NCI-H524 (cell line): ENCODE measurements at places on chromosomes 3 and 15.

GRCh38 chr3:111070772-111071256 lies 802 bp upstream of the NECTIN3 start:
- peak; percentile 91 for DNase-seq

DNA sequence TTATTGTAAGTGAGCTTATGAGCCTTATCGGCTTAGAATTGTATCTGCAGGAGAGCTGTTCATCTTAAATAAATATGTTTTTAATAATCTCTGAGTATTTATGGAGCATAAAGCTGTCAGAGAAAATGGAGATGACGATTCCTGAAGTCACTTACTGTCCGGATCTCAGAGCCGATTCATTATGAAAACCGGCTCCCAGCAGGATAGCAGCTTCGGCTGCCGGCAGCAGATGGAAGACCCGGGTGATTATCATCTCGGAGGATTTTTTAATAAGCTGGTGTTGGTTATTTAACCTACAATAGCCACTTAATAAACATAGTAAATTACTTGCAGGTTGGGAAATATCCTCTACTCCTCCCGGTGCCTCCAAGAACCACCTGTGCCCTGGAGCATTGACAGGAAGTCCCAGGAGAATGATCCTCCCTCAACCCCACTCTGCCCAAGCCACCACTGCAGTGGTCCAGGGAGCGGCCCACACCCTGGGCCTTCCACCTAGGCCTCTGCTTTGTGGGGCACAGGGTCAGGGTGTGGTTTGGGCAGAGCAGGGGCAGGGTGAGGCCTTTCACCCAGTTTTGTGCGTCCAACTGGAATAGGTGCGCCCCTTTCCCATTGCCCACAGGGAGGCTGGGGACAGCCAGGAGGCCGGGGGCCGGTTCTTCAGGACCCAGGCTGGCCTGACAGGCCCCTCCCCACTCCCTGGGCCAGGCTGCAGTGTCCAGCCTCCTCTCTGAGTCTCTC lies 42.2 kb upstream of the PRR23E start:
- peak; percentile 93 for DNase-seq

GRCh38 chr3:46566040-46566641 lies at the start of gene LRRC2:
TSS of gene LRRC2 (minus strand) at chr3:46566302. CDS start at chr3:46551591, 14,711 bp downstream.
- DNase-seq: peak; percentile 39

DNA sequence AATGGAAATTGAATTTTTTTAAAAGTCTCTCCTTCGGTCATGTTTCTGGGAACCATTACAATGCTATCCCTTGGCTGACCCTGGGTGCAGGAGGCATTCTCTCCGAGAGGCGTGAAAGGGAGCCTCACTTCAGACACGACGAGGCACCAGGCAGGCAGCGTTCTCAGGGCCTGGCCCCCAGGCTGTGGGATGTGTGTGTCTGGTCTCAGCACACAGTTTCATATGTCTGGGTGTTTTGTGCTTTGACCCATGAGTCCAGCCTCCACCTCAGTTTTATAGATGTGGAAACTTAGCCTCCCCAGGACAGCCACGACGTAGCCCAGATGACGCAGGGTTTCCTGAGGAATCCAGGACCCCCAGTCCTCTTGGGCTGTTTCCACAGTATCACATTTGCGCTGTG lies 34.0 kb downstream of the FGD5 start:
- DNase-seq: no peak

DNA sequence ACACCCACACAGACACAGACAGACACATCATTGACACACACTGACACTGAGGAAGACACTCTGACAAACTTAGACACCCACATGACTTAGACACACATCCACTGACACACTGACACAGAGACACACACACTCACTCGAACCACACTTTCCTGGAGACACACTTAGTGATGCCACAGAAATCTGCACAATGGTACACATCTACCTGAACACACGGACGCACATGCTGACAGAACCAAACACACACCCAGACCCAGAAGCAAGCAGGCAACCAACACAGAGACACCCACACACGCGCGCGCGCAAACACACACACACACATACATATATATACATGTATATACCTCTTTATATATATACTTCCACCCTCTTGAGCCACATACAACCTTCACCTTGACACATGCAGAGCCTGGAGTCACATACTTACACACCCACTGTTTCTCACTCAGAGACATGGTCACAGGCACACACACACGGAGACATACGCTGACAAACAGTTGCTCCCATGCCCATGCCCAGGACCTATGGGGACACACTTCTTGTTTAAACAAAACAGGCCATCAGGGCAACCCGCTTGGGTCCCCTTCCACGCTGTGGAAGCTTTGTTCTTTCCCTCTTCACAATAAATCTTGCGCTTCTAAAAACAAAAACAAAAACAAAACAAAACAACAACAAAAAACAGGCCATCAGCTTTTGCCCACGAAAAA lies 913 bp upstream of the SCN5A start:
- DNase-seq: no peak

DNA sequence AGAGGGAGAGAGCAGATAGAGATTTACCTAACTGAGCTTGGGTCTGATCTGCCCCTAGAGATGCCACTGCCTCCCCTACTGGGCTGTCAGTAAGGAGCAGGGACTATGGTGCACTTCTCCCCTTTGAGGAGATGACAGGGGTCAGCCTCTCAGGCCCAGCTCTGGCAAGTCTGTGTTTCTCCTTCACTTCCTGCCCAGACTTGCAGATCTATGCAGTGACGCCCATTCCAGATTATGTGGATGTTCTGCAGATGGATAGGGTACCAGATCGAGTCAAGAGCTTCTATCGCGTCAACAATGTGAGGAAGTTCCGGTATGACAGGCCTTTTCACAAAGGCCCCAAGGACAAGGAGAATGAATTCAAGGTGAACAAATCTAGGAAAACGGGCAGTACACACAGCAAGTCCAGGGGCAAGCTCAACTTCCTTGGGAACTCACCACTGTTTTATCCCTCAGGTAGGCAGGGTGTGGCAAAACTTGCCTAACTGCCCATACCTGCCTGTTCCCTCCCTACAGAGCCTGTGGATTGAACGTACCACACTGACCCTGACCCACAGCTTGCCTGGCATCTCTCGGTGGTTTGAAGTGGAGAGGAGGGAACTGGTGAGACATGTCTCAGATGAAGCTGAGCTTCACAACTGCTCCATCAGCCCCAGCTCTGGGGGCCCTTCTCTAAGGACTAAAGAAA lies 29.1 kb upstream of the MANF start:
- DNase-seq: no peak

GRCh38 chr3:11477407-11477911 lies 166.3 kb downstream of the VGLL4 start:
- DNase-seq: no peak

DNA sequence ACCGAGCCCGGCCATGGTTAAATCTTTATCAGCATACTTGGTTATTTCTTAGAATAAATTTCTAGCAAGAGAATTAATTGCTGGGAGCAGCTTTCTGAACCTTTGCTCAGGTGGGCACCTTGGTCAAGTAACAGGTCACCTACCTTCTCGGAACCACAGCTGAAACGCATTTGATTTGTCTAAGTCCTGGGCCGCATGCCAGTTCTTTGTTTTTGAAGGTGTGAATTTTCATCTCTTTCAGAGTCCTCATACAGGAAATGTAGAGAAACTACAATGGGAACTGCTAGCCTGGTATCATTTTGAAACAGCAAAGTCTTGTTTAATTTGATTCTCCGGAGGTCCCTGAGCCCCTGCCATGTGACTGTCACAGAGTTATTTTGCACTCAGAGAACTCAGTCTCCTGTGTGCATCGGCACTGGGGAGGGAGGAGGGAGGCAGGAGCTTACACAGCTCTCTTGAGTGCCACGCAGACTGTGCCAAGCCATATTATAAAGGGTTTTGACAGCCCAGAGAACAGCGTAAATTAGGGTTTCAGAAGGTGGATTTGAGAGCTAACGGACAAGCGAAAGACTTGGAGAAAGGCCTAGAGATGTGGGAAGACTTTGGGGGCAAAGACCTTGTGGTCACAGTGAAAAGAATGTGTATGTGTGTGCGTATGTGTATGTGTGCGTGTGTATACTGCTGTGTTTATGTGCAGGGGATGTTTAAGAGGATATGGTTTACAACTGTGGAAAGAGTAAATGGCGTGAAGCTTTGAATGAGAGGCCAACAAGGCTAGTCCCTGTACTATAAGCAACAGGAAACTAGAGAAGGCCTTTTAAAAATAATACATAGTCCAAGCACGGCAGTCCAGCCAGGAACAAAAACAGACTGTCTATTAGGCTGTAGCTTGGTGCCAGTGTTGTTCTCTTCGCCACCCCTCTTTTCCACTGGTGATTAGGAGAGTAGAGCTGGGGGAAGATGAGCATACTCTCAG lies 61.8 kb upstream of the ATP13A3 start:
- no peak for DNase-seq

DNA sequence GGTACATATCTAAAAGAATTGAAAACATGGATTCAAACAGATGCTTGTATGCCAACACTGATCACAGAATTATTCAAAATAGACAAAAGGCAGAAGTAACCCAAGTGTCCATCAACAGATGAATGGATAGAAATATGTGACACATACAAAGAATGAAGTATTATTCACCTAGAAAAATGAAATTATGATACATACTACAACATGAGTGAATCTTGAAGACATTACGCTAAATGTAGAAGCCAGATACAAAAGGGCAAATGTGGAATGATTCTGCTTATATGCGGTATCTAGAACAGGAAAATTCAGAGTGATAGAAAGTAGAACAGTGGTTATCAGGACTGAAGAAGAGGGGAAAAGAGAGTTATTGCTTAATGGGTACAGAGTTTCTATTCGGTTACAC lies 26.2 kb upstream of the SLC12A8 start:
- no peak for DNase-seq

GRCh38 chr3:50345586-50346234 lies at the start of gene ZMYND10:
TSS of gene ZMYND10 (minus strand) at chr3:50345732. CDS start at chr3:50345579, 153 bp downstream.
- peak; percentile 59 for DNase-seq

GRCh38 chr3:46359733-46360493 lies 6.0 kb downstream of the CCR2 start:
- no peak for DNase-seq

DNA sequence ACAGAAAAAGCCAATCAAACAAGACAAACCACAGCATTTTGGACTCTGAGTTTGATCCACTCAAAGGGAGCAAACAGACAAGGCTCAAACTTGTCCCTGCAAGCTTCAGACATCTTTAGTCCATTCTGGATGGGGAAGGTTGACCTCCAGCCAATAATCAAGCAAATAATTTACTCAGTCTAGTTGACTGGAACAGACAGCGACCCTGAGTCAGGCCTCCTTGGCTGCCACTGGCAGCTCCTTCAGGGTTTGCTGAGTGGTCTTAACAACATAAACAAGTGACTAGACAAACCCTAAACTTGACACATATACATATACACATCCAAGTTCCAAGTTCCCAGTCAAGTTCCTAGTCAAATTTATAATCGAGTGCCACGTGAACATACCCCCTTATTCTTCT lies 313.9 kb downstream of the POLQ start:
- DNase-seq: no peak

- DNase-seq: no peak
These were observed 274.8 kb downstream of the BBX start for GRCh38 chr3:107797586-107797985.

GRCh38 chr3:18716821-18717220 lies 291.7 kb upstream of the SATB1 start:
- DNase-seq: no peak
